ENCODE measurements at places on chromosomes 11 and 22. TPM values are rescaled to one million over a fixed set of nuclear protein-coding genes. Genes with fewer than 3 reads are reported as not detected.

Gene FOLR3
- total RNA-seq = not detected

Gene B3GAT1
- not detected for total RNA-seq

Gene TYR
- total RNA-seq = not detected

Gene TRIM6
- 10.1 TPM for total RNA-seq

Gene OPCML
- total RNA-seq = not detected

Gene RIMBP3C
- total RNA-seq = 0.29 TPM

Gene TEF
- total RNA-seq = 4.0 TPM

GRCh38 chr11:24373516-24373915 lies 123.3 kb upstream of the LUZP2 start:
- no peaks in the 10 kb centered on the region for H3K4me1 ChIP-seq
- DNase-seq = no peak
- no peaks in the 10 kb centered on the region for H3K36me3 ChIP-seq
- no peaks in the 10 kb centered on the region for H3K27me3 ChIP-seq

DNA sequence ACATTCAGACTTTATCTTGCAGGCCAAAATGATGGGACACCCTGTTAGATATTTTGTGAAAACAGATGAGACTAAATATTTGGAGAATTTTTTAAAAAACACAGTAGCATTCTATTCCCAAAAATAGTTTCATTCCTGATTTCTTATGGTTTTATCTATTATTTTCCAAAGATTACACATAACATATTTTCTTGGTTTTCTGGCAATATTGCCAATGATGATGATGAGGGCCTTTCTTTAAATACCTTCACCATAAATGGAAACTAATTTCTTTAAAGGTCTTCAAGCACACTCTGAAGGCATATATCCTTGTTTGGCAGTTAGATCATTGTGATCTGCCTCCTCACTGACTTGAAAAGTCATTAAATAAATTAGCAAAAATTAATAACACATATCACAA lies 522.3 kb upstream of the LUZP2 start:
- no peak for DNase-seq
- no peaks in the 10 kb centered on the region for H3K27me3 ChIP-seq
- H3K36me3 ChIP-seq = no peaks in the 10 kb centered on the region
- no peak overlapping the region for H3K4me3 ChIP-seq
- H3K27ac ChIP-seq = no peak overlapping the region

DNA sequence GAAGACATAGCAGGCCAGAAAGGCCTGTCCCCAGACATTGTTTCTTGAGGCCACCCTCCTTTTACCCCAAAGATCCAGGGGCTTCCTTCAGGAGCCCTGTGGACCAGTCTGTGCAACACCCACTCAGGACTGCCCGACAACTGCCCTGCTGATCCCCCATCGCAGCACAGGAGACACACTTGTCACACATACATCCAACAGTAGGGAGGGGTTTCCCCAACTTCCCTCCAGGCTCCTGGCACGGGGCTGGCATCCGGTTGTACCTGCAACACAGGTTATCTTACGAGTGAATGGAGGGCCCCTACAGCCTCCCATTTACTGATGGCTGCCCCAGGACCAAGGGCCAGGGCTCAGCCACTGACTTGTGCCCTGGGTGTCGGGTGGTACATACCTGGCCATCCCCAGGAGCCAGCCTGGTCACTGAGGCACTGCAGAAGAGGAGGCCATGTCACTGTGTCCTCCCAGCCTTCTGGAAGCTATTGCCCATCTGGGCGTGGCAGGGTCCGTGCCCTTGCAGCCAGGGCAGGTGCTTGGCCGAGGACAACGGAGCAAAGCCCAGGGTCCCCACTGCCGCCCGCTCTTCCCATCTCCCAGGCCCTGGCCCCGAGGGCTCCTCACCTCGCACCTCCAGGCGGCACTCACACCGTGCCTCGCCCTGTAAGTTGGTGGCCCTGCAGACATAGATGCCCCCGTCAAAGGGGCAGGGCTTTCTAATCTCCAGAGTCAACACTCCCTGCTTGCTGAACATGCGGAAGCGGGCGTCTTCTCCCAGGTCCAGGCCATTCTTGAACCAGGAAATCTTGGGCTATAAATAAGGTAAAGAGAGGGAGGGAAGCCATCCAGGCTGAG lies 20.8 kb downstream of the MYBPC3 start:
- no peaks in the 10 kb centered on the region for H3K27me3 ChIP-seq
- H3K27ac ChIP-seq = no peak overlapping the region
- DNase-seq = no peak
- no peaks in the 10 kb centered on the region for H3K4me1 ChIP-seq
- no peak overlapping the region for H3K4me3 ChIP-seq

DNA sequence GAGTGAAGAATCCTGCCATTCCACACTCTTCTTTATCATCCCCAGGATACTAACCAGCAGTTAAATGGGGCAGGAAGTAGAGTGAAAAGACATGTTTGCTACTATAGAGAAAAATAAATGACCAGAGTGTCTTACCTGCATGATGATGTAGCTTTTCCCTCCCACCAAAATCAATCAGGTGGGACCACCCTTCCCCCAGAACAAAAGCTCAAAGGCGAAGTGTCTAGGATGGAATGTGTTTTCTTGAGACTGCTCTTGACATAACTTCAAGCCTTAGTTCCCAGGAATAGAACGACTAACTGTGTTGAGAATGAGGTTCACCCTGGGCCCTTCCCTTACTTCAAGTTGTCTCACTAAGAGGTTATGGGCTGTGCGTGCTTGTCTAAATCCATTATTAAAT lies 339.2 kb upstream of the CCDC90B start:
- H3K27ac ChIP-seq = no peak overlapping the region
- no peaks in the 10 kb centered on the region for H3K27me3 ChIP-seq
- no peak for DNase-seq
- H3K4me1 ChIP-seq = no peaks in the 10 kb centered on the region
- no peaks in the 10 kb centered on the region for H3K36me3 ChIP-seq

DNA sequence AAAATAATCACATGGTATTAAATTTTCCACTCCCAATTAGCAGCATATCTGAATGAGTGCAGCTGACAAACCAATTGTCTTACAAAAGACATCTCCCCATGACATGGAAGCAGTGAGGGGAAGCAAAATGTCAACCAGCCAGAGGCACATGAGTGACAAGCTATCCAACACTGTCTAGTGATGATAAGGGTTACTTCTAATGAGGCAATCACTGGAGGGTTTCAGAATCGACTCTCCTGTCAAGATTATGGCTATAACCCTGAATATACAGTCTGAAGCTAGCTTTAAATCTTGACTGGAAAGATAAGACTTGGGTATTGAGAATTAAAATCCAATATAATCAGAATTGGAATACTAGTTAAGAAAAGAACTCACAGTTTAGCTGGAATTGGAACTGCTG lies 50.3 kb downstream of the AMBRA1 start:
- no peaks in the 10 kb centered on the region for H3K27me3 ChIP-seq
- DNase-seq = no peak
- H3K36me3 ChIP-seq = peaks cover 15% of the 10 kb centered on the region
- no peak overlapping the region for H3K27ac ChIP-seq
- no peaks in the 10 kb centered on the region for H3K4me1 ChIP-seq
- H3K4me3 ChIP-seq = no peak overlapping the region

GRCh38 chr11:69273571-69273970 lies 20.4 kb upstream of the MYEOV start:
- no peak for DNase-seq
- H3K27me3 ChIP-seq = no peaks in the 10 kb centered on the region
- H3K4me3 ChIP-seq = no peak overlapping the region
- peak overlapping the region; percentile 91 for H3K27ac ChIP-seq
- no peaks in the 10 kb centered on the region for H3K36me3 ChIP-seq

- H3K27me3 ChIP-seq = peaks cover 58% of the 10 kb centered on the region
- H3K36me3 ChIP-seq = no peaks in the 10 kb centered on the region
- no peak overlapping the region for H3K4me3 ChIP-seq
- no peak for DNase-seq
- H3K27ac ChIP-seq = no peak overlapping the region
Observed at GRCh38 chr11:8368194-8368593, 104.5 kb upstream of the LMO1 start.

- no peaks in the 10 kb centered on the region for H3K27me3 ChIP-seq
- H3K27ac ChIP-seq = no peak overlapping the region
- no peak overlapping the region for H3K4me3 ChIP-seq
- no peak for DNase-seq
- H3K4me1 ChIP-seq = no peaks in the 10 kb centered on the region
Observed at GRCh38 chr11:68927280-68928135, 23.8 kb downstream of the IGHMBP2 start.

Data from PC-3 (cell line).